ENCODE measurements at places on chromosomes 5 and 9.

DNA sequence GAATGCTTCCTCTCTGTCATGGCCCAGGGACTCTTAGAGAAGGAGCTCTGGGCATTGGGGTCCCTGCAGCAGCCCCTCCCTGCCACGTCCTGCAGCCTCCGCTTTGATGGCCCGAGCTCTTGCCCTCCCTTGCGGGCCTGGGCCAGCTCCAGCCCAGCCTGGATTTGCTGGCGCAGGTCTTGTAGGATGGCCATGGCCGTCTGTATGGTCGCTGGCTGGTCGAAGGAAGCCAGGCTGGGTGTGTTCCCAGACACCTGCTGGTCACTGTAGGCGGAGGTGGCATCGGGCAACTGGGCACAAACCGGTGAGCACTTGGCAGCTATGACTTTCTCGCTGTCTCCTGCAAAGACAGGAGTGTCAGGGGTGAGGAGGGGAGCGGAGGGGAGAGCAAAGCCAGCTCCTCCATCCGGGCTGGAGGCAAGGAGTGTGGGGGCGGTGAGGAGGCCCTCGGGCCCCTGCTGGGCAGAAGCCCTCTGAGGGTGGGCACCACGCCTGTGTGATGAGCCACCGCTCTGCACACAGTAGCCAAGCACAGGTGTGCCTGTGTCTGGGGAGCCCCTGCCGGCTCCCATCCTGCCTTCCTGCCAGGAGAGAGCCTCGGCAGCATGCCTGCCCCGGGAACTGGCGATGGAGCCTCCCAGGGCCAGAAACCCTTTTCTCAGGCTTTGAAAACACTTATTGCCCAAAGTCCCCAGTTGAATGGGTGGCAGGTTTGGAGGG, 12.4 kb downstream of the CCDC187 start:
- no peak for DNase-seq

DNA sequence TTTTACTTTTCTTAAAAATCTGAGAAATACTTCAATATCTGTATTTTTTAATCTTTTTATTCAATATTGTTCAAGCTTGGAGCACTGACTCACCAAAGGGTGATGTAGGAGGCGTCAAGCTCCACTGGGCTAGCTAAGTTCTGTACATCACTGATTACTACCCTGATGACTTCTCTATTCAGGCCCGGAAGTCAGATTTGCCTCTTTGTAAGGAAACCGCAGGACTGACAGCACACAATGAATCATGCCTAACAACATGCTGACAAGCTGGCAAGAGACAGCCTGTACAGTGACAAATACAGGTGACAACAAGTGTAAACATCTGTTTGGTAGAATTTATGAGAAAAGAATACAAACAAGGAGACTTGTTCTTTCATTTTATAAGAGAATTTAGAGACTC, 627.9 kb upstream of the RORB start:
- peak; percentile 3 for DNase-seq

DNA sequence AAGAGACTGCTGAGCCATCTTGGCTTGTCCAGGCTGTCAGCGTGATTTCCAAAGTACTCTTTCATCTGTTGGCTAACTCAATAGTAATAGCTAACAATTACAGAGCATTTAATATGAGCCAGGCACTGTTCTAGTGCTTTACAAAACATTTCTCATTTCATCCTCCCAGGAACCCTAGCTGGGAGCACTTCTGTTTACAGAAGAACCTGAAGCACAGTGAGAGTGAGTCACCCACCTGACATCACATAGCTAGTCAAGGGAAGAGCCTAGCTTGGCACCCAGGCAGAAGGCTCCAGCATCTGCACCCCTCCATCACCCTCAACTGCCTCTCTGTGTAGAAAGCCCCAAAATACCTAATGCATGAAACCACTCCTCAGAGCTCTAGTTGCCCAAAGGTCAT, 57.5 kb upstream of the IQGAP2 start:
- DNase-seq, result no peak

DNA sequence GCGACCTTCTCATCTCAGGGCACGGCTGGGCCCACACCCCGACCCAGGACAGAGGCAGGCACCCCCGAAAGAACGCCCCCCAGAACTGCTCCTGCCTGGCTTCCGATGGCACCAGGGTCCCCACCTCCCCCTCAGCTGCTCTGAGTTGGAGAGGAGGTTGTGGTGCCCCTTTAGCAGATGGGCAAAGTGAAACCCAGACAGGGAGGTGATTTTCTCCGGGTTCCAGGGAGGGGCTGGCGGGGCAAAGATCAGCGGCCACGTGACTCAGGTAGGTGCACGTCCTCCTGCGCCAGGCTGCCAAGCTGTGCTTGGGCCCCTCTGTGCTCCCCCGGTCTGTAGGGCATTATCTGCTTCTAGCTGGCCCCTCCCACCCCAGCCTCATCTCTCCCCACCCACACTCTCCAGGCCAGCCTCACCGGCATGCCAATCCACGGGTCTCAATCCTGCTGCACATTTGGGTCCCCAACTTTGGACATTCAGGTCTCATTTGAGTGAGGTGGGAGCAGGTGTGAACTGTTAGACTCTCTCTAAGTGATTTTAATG, 85.1 kb upstream of the RAPGEF1 start:
- no peak for DNase-seq

GRCh38 chr5:169805937-169806700, 169.0 kb downstream of the DOCK2 start:
- no peak for DNase-seq

DNA sequence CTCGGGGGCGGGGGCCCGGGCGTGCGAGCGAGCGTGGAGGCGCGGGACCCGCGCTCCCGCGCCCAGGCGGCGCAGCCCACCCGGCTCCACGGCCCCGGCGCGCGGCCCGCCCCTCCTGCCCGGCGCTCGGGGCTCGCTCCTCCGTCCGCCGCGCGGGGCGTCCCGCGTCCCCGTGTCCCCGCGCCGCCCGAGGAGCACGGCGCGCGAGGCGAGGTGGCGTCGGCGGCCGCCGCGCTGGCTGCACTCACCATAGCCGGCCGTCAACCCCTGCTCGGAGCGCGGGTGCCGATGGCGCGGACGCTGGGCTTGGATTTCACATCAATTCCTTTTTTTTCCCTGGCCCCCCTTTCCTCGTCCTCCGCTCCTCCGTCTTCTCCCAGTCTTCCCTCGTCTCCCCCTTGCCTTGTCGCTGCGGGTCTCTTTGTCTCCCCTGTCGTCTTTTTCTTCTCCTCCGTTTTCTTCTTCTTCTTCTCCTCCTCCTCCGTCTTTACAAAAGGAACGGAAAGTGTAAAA, 494 bp downstream of the PTCH1 start:
- no peak for DNase-seq
